GM10248 (cell line): ENCODE measurements at places on chromosomes 6 and 20.

DNA sequence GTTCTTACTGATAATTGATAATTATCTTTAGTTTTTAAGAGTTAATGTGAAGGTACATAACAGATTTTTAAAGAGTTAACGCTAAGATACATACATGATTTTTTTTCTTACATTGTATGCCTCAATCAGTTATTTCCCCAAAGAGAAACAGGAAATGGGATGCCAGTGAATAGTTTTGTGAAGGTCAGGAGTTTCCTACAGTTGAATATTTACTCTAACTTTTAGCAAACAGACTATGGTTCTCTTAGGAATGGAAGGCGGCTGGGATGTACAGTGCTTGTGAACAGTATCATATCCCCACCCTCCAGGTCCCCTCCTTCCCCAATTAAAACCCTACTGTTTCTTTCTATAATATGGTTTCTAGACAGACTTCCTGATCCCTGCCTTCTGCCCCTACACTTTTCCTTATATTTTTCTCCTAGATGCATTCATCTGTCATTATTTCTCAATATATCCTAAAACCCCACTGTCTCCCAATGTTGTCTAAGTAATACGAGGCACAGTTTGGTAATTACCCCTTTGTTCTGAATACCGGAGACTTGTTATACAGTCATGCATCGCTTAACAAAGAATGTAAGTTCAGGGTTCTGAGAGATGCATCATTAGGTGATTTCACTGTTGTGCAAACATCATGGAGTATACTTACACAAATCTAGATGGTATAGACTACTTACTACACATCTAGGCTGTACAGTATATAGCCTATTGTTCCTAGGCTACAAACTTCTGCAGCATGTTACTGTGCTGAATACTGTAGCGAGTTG is 29.2 kb downstream of the SLC35A1 start:
- DNase-seq: no peak

DNA sequence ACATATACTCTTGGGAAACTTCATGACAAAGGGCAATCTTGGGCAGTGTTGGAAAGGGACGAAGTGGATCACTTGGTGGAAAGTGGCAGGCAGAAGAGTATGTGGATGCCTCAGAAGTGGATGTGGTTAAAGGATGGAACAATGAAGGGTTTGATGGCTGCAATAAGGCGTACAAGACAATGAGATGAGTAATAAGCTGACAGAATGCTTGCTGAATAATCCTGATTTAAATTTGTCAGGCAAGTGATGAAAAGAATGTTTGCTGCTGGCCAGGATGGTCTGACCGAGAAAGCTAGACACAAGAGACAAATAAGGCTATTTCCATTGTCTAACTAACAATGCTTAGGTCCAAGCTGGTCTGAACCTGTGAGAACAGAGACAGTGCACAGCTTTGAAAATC is 61.6 kb upstream of the CEP85L start:
- no peak for DNase-seq

- no peak for DNase-seq
These were observed 628.8 kb upstream of the MAN1A1 start for GRCh38 chr6:119978274-119978889.

- peak; percentile 67 for DNase-seq
These were observed 129.6 kb downstream of the CD24 start for GRCh38 chr6:106844930-106845329.

GRCh38 chr20:33914919-33915318 is 78.8 kb upstream of the RALY start:
- no peak for DNase-seq

DNA sequence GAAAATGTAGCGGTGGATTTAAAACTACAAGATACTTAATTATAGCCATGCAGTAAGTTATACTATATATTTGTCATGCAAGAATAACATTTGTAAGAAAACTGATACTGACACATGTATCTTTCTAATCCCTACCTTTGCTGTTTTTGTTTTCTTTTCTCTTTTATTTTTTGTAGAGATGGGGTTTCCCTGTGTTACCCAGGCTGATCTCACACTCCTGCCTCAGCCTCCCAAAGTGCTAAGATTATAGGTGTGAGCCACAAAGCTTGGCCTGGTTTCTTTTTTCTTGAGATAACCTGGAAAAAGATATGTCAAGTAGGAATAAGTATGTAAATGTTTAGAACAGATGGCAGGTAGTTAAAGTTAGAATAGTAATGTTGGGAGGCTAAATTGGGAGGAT is 44.1 kb downstream of the MAPK14 start:
- DNase-seq: no peak

- no peak for DNase-seq
These were observed 101.5 kb downstream of the RNF144B start for GRCh38 chr6:18488526-18489270.

DNA sequence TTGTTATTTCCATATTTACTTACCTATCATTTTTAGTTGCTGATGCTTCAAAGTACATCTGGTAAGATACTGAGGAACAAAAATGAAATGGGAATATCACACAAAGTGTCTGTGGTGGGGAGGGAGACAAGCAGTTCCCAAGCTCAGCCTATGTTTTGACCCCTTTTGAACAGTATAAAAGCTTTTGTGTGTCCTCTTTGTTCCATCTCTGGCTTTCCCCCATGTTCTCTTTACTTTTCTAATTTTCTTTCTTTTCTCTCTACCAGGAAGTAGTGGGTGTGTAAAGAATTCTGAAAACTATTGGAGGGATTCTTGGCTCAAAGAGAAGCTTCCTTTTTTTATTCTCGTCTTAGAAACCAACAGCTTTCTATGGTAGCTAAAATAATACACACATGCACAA is 7.4 kb downstream of the TAAR2 start:
- no peak for DNase-seq
